A172 (cell line): ENCODE measurements at places on chromosomes 5 and 9. TPM values are rescaled to one million over a fixed set of nuclear protein-coding genes. Genes with fewer than 3 reads are reported as not detected.
A peak's percentile ranks its signal among the peaks of the same experiment; 100 is the strongest.

GRCh38 chr5:95114305-95114704, 170.6 kb downstream of the MCTP1 start:
- DNase-seq: no peak

- peak; percentile 64 for DNase-seq
Observed at GRCh38 chr9:110623462-110624025, 44.0 kb upstream of the SVEP1 start.

DNA sequence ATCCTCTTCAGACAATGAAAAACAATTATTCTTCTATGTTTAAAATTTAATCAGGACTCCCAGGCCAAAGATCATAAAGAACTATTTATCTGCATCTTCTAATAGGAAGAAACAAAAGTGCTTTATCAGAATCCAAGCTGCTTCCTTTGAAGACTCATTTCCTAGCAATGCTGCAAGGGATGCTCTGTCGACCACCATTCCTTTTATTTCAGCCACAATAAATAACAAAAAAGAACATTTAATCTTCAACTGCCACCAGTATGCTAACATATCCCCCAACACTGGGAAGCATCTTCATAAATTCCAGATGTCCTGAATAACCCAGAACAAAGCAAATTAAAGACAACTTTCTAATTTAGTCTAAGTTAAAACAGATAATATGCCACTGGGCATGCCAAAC, 68.7 kb downstream of the PKD2L2 start:
- no peak for DNase-seq

DNA sequence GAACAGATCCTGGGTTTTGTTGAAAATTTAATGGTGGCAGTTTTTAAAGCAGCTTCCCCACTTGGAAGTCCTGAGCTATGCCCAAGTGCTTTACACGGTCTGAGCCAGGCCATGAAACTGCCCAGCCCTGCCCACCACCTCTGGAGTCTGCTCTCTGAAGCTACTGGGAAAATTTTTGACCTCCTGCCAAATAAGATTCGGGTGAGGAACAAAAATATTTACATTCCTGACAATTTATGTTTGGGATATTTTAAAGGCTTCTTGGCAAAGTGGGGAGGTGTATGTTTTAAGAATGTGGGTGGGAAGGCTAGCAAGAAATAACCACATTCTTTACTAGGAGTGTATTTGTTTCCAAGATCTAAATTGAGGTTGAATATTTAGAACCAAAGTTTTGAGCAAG, 50.0 kb downstream of the HACD4 start:
- peak; percentile 62 for DNase-seq

GRCh38 chr5:97936231-97936630, 753.2 kb upstream of the RIOK2 start:
- DNase-seq: no peak

DNA sequence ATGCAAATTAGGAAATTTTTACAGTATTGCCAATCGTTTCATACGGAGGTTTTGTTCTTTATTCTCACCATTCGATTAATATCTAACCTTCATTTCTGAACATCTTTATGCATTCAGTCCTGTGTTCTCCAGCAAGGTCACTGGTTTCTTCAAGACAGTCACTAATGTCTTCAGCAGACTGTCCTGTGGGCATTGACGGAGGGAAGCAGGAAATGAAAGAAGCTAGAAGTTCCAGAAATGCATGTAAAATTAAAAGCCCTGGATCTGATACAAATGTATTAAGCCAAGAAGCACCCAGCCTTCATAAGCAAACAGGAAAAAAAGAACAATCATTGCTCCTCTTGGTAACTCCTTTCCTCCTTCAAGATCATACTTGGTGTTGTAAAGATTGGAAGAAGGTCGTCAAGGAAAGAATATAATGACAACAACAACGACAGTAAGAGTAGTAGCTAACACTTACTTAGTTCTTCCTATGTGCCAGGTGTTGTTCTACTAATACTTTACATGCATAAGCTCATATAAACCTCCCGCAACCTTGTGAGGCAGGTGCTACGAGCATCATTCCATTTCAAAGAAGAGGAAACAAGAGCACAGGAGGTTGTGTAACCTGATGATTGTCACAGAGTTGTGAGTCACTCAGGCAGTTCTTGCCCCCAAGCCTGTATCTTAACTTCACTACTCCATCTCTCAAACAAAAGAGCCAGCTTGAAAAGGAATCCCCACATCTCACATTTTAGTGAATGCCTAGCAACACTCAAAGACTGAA, 59.9 kb upstream of the CER1 start:
- DNase-seq: no peak

DNA sequence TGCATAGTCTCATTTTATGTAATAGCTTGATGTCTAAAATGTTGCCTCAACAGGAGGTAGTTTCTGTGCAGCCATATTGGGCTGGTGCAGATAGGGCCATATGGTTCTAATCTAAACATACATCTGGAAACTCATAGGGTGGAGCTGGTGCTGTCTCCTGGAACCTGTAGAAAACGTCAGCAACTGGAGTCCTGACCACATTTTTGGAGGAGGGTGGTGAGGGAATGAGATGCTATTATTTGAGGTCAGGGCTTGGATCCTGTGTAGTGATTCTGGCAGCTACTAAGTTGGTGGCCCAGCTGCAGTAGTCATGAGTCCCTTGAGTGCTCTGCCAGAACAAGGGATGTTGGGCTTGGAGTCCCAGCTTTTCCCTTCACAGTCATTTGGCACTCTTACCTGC, 14.1 kb downstream of the MAN2A1 start:
- DNase-seq: no peak

DNA sequence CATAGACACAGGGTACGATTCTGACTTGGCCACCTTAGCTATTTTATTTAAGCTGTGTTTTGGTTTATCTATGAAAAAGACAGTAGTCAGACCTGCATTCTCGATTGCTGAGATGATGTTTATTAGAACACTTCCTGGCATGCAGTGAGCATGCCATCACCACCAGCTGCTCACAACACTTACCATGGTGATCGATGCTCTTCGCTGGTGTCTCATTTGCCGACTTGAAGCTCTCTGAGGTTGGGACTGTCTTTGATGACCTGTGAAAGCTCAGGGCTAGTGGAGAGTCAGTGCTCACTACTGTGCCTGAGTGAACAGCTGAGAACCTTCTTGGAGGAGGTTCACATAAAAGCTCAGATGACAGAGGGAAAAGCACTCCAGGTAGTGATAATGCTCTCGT, 4.4 kb upstream of the C9orf153 start:
- DNase-seq: no peak

DNA sequence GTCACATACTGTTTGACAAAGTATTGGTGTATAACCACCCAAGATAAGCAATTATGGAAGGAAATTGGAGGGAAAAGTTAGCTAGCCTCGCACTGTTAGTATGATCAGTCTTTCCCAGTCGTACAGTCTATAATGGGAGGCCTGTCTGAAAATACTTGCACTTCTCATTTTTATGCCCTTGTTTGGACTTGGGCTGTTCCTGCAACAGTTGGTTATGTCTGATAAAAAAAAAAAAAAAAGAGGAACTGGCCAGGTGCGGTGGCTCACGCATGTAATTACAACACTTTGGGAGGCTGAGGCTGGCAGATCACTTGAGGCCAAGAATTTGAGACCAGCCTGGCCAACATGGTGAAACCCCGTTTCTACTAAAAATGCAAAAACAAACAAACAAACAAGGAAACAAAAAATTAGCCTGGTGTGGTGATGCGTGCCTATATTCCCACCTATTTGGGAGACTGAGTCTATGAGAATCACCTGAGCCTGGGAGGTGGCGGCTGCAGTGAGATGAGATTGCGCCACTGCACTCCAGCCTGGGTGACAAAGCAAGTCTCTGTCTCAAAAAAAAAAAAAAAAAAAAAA, 58.3 kb upstream of the ANKRD33B start:
- no peak for DNase-seq

- no peak for DNase-seq
Observed at GRCh38 chr9:114396558-114397218, 8.9 kb upstream of the AKNA start.

DNA sequence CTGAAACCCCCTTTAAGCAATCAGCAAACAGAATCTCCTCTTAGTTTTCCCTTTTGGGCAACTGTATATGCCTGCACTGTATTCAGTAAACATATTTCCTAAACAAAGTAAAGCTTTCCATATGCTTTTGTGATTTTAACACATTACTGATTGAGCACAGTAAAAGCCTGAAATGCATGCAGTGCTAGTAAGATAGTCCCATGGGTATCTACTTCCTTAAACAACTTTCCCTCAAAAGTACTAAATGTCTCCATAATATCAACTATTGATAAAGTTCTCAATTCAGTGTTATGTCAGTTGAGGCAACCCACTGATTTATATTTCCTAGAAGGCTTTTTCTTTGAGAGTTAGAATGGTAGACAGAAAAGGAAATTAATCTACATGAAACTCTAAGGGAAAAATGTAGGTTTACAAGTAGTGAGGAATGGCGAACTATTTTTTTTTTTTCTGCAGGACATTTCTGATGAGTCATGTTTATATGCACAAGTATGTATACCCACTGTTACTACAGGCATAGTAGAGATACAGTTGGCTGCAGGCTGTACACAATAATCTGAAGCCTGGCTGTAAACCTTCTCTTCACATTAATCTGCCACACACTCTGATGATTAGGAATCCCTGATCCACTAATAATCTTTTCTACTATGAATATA, 31.2 kb upstream of the CEP120 start:
- DNase-seq: peak; percentile 17

DNA sequence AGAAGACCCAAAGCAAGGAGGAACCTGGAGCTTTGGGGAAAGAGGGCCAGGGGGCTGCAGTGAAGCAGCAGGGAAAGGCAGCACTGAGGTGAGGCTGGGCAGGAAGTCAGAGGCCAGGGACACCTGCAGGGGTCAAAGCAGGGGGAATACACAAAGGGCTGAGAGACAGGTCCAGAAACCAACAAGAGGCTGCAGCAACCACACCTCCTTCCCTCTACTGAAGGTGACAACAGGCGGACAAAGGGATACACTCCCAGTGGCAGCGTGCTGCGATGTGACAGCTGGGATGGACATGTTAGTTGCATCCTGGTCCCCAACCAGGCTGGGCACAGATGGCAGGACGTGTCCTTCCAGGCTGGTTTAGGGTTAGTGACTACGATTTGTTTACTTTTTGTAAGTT, 12.6 kb downstream of the CFAP77 start:
- no peak for DNase-seq

DNA sequence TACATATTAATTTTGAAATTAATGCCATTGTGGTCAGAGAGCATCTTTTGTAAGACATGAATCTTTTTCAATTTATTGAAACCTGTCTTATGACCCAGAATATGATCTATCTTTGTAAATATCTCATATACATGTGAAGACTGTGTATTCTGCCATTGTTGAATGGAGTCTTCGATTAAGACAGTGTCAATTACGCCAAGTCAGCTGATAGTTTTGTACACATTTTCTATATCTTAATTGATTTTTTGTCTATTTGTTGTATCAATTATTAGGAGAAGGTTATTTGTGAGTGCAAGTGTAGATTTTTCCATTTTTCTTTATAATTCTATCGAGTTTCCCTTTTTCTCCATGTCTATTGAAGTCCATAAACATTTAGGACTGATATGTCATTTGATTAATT, 471.6 kb downstream of the MED10 start:
- no peak for DNase-seq

GRCh38 chr5:94802450-94802849, 184.0 kb downstream of the SLF1 start:
- peak; percentile 28 for DNase-seq

- DNase-seq: no peak
Observed at GRCh38 chr5:80139466-80139972, 104.4 kb downstream of the THBS4 start.

DNA sequence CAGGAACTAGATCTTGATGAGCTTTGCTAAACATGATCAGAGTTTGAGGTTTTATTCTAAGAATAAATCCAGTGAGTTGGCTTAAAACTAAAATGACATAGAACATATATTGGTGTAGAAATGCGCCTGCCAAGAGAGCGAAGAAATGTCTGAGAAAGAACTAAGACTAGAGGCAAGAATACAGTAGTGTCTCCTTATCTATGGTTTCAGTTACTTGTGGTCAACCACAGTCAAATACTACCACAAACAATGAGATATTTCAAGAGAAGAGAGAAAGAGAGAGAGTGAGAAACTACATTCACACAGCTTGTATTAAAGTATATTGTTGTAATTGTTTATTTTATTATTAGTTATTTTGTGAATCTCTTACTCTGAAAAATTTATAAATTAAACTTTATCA, 254.4 kb upstream of the CDH10 start:
- peak; percentile 11 for DNase-seq

- DNase-seq: peak; percentile 29
Observed at GRCh38 chr9:110427497-110428104, 89.9 kb upstream of the TXNDC8 start.

DNA sequence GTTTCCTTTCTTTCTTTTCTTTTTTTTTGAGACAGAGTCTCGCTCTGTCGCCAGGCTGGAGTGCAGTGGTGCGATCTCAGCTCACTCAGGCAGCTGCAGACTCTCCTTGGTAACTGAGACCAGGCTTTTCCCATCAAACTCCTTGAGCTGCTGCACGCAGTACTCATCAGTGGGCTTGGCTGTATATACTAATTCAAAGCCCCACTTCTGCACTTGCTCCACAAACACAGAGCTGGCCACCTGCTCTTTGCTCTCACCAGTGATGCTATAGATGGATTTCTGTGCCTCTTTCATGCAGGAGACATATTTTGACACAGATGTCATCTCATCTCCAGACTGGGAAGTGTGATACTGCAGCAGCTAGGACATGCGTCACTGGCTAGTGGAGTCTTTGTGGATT, 252.7 kb downstream of the AP3B1 start:
- no peak for DNase-seq

DNA sequence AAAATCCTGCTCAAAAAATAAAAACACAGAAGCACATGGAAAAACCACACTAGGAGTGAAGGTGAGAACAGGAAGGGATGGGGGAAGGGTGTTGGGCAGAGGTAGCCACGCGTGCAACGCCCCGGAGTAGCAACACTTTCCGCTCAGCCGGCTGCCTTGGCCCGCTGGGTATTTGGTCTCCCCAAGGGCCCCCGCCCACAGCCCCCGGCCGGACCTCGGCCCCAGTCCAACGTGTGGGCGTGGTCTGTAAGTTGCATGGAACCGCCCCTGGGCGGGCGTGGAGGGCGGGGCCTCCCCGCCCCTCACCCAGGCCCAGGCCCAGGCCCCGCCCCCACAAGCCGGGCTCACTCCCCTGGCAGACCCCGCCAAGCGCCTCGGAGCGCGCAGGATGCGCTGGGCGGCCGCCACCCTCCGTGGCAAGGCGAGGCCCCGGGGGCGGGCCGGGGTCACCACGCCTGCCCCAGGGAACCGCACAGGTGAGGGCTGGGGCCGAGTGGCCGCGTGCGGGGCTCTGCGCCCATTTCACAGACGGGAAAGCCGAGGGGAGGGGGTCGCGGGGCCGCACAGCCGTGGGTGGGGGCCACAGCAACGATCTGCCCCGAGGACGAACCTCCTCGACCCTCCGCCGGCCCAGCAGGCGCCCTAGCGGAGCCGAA, at the start of gene SUSD3:
TSS of gene SUSD3 (plus strand) at position 347 of the 656 bp plus-strand sequence. CDS start at position 389, 42 bp downstream.
- no peak for DNase-seq

- no peak for DNase-seq
Observed at GRCh38 chr9:36867241-36867640, 166.8 kb downstream of the PAX5 start.

Gene CKMT2
- 4.7 TPM in 1 of 2 replicates, not detected in the other for total RNA-seq

Gene HK3
- total RNA-seq: not detected in 2 replicates

Gene LVRN
- total RNA-seq: 0.09 TPM in 1 of 2 replicates, not detected in the other

Gene MSX2
- 0.36 TPM in 1 of 2 replicates, not detected in the other for total RNA-seq

Gene ENTREP1
- 0.78 and 1.7 TPM in 2 replicates for total RNA-seq

Gene FBXO4
- 12.3 and 26.5 TPM in 2 replicates for total RNA-seq

Gene ZDHHC21
- total RNA-seq: 5.8 and 11.1 TPM in 2 replicates

Gene DCANP1
- not detected in 2 replicates for total RNA-seq

Gene MEIKIN
- total RNA-seq: not detected in 2 replicates

Gene RASEF
- 3.0 and 4.0 TPM in 2 replicates for total RNA-seq

Gene SLC1A1
- 1.7 TPM in 2 replicates for total RNA-seq

Gene PCDHGB1
- total RNA-seq: 1.2 and 2.0 TPM in 2 replicates
